Activated naive CD8-positive, alpha-beta T cell treated with anti-CD3 and anti-CD28 coated beads, Interleukin-2, amount 10 ng/mL, durations not matched to agents 7 days and 5 days (primary cell): ENCODE measurements at places on chromosomes 5 and 9. TPM values are rescaled to one million over a fixed set of nuclear protein-coding genes. Genes with fewer than 3 reads are reported as not detected.

DNA sequence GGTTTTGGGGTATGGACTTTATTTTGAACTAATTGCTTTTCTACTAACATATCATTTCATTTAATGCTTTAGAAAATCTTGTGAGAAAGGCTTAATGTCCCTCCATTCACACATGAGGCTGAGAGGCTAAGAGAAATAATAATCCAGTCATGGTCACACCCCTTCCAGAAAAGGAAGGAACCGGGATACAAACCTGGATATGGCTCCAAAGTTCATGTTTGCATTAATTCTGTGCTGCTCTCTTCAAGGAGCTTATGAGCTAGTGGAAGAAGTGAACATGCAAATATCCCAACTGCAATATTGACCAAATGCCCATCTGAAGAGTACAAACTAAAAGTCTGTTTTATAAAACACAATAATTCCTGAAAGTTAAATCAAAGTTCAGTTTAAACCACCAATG lies 732.1 kb upstream of the RIOK2 start:
- H3K27ac ChIP-seq: no peak overlapping the region
- no peaks in the 10 kb centered on the region for H3K36me3 ChIP-seq
- H3K27me3 ChIP-seq: no peaks in the 10 kb centered on the region
- DNase-seq: no peak

DNA sequence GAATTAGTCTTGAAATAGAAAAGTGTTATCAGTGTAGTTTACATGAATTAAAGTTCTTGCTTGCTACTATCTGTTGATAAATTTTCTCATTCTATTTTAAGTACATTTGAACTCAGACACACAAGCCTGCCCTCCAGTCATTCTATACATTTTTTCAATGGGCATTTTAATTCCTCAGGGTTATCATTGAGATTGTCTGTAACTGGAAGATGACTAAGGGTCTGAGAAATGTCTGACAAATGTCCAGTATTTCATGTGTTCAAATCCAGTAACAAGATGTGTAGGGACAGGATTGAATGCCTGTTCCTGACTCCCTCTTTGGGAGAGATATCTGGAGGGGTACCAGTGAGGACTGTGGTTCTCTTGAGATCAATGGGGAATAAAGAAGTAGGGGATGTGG lies 223.9 kb upstream of the ADAMTSL1 start:
- no peak overlapping the region for H3K4me3 ChIP-seq
- no peak overlapping the region for H3K27ac ChIP-seq
- no peaks in the 10 kb centered on the region for H3K36me3 ChIP-seq
- DNase-seq: no peak
- H3K27me3 ChIP-seq: no peaks in the 10 kb centered on the region

The FOXD4L6 gene
- 0.28 TPM for total RNA-seq

The INSL6 gene
- not detected for total RNA-seq

The LCN2 gene
- total RNA-seq: not detected

GRCh38 chr5:87827539-87827938 lies 414.8 kb upstream of the CCNH start:
- no peaks in the 10 kb centered on the region for H3K27me3 ChIP-seq
- no peak overlapping the region for H3K27ac ChIP-seq
- H3K36me3 ChIP-seq: no peaks in the 10 kb centered on the region
- H3K4me1 ChIP-seq: no peaks in the 10 kb centered on the region
- no peak for DNase-seq

DNA sequence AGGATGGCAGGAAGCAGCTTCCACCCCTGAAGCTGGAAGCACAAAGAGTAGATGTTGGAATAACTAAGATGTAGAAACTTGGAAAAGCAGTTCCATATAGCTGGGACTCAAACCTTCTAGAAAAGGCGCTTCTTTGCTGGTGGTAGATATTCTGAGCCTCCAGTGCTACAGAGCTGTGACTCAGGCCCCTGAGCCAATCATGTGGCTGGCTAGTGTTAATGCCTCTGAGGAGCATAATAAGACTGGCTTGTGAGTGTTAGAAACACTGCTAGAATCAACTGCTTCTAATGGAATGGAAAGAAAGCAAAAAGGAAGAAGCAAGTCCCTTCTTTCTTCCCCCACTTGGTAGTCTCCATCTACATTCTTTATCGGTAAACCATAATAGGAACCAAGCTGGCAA lies 234.2 kb upstream of the DMAC1 start:
- H3K27me3 ChIP-seq: no peaks in the 10 kb centered on the region

The MAMDC2 gene
- 0.08 TPM for total RNA-seq

The IL3 gene
- not detected for total RNA-seq

DNA sequence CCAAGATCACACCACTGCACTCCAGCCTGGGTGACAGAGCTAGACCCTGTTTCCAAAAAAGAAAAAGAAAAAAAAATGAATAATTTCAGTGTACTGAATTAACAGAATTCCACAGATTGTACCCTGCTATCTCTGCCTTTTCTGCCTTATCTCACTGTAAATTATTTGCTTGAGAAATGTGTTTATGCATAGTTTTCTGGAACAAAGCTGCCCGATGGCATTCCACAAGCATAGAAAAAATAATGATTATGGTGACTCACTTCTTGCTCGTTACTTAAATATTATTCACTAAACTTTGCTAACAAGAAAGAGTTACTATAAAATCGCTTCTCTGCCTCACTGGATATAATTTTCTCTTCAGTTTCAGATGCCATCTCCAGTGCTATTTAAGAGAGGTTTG lies 88.7 kb upstream of the FAM169A start:
- no peak overlapping the region for H3K4me3 ChIP-seq
- H3K27me3 ChIP-seq: peaks cover 5% of the 10 kb centered on the region
- H3K36me3 ChIP-seq: no peaks in the 10 kb centered on the region
- no peak overlapping the region for H3K27ac ChIP-seq
- DNase-seq: no peak

DNA sequence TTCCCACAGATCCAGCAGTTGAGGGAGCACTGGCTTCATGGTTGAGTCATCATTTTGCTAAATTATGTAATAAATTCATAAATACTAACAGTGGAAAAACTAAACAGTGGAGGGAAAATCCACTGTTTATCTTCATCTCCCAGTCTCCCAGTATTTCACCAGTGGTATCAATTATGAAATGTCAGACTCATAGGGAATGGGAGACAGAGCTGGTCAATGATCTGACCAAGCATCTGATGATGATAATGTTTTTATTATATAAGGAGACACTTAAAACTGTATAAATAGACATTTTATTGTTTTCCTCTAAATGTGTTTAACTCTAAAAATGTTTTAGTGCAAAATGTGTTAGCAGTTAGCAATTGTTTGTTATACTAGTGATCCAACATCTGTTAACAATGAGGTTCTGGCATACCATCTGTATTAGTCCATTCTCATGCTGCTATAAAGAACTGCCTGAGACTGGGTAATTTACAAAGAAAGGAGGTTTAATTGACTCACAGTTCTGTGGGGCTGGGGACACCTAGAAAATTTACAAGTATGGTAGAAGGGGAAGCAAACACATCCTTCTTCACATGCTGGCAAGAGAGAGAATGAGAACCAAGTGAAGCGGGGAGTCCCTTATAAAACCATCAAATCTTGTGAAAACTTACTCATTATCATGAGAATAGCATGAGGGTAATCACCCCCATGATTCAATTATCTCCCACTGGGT lies 11.8 kb upstream of the REEP5 start:
- no peak overlapping the region for H3K4me3 ChIP-seq
- peaks cover 32% of the 10 kb centered on the region for H3K4me1 ChIP-seq
- H3K27me3 ChIP-seq: peaks cover 2% of the 10 kb centered on the region
- H3K36me3 ChIP-seq: peaks cover 3% of the 10 kb centered on the region
- DNase-seq: no peak
